ENCODE measurements at places on chromosomes 2 and 18.

- no peak for DNase-seq
These were observed 434.2 kb downstream of the LRRTM4 start for GRCh38 chr2:77087987-77088414.

DNA sequence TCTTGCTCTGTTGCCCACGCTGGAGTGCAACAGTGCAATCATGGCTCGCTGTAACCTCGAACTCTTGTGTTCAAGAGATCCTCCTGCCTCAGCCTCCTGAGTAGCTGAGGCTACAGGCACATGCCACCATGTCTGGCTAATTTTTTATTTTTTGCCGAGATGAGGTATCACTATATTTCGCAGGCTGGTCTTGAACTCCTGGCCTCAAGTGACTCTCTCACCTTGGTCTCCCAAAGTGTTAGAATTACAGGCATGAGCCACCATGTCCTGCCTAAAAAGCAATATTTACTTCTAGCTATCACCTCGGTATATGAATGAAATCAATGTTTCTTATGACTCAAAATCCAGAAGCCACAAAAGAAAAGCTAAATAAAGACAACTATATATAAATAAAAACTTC lies 2.2 kb downstream of the BUB1 start:
- no peak for DNase-seq

GRCh38 chr2:70891572-70892357 lies 43.9 kb upstream of the ATP6V1B1 start:
- DNase-seq, result no peak

DNA sequence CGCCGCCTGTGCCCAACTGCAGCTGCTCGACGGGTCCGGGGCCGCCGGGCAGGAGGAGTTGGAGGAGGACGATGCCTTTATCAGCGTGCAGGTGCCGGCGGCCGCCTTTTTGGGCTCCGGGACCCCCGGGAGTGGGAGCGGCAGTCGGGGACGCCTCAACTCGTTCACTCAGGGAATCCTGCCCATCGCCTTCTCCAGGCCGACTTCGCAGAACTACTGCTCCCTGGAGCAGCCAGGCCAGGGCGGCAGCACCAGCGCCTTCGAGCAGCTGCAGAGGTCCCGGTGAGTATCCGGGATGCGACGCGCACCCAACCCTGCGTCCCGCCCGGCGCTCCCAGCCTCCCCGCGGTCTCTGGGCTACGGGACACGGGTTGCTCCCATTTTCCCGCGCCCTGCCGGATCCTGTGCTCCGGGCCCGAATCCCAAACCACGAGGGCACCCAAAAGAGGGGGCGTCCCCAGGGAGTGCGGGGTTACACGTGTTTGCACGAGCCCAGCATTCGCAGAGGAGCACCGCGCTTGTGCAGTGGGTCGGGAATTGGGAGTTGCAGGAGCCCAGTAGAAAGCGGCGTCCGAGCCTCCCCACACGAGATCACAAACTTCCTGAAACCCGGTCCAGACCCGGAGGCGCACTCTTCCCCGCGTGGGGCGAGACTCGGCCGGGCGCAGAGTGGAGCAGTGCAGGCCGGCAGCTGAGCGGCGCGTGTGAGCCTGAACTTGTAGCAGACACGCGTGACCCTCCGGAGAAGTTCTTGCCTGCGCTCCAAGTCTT lies 1.2 kb downstream of the CABLES1 start:
- no peak for DNase-seq

- no peak for DNase-seq
These were observed 26.2 kb upstream of the CCNT2 start for GRCh38 chr2:134892282-134893035.

GRCh38 chr18:22900558-22901238 lies 32.4 kb upstream of the RBBP8 start:
- no peak for DNase-seq

- DNase-seq, result no peak
These were observed 160.5 kb downstream of the RIF1 start for GRCh38 chr2:151570191-151570590.

DNA sequence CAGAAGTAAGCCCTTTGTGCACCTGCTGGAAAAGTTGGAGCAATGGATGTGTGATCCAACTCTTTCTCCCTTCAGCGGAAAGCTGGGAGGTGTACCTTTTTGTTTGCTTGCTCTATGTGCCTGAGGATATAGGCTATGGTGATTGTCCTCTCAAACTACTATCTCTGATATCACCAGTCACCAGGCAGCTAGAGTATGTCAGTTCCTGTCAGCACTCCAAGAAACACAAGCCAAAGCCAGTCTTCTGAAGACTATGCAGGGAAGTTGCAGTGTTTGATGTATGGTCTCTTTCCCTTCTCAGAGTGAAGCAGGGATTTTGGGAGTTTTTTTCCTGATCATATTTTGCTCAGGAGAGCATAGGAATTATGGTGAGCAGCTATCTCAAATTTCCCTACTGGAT lies 146.4 kb downstream of the PTH2R start:
- DNase-seq, result no peak

GRCh38 chr2:161237392-161238264 lies 70.6 kb upstream of the PSMD14 start:
- no peak for DNase-seq

- DNase-seq, result no peak
These were observed 136.2 kb downstream of the MBP start for GRCh38 chr18:76996429-76996828.

- no peak for DNase-seq
These were observed 105.9 kb downstream of the DYSF start for GRCh38 chr2:71559080-71559827.

DNA sequence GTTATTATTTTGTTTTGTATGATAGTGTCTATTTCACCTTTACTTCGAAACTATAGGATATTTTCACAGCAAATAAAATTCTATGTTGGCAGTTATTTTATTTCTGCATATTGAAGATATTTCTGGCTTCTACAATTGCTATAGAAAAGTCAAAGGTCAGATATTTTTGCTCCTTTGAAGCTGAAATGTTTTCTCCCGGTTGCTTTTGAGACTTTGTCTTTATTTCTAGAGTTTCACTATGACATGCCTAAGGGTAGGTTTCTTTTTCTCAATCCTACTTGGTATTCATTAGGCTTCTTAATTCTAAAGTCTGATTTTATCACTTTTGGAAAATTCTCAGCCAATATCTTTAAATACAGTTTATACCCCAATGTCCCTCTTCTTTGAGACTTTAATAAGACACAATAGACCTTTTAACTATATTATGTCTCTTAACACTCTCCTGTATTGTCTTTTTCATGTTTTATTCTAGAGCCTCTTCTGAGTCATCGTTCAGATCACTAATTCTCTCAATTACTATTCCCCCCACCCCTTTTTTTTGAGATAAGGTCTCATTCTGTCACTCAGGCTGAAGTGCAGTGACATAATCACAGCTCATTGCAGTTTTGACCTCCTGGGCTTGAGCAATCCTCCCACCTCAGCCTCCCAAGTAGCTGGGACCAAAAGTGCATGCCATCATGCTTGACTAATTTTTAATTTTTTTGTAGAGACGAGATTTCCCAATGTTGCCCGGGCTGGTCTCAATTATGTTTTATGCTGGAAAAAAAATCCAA lies 50.5 kb downstream of the USP37 start:
- DNase-seq, result no peak

DNA sequence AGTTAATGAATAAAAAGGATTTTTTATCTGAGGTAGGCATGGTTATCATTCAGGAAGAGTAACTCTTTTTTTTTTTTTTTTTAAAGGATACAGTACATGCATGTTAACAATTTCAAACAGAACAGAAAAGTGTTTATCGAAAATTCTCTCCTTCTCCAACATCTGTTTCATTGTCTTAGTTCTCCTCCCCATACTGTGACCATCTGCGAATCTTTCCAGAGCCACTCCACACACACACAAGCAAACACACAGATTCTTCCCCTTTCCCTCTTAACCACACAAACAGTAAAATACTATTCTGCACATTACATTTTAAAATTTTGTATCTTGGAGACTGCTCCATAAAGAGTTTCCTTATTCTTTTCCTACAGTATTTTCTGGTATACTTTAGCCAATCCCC lies 38.0 kb downstream of the NPC1 start:
- DNase-seq, result no peak

- no peak for DNase-seq
These were observed 121.0 kb downstream of the SUCLG1 start for GRCh38 chr2:84338069-84338468.

DNA sequence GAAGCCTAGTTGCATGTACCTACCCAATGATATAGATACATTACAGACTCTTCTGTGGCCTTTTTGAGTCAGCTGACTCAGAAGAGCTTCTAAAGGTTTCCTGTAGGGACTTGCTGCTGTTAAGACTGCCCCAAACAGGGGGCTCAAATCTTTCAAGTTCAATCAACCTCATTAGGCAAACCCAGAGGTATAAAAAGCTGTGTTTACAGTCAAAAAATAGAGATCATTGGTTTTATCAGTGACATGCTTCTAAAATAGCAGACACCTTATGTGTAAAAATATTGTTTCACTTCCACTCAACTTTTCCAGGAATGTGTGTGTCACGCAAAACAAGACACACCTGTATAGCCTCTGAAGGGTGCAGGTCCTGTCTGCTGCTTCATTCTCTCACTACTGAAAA lies 624.3 kb upstream of the FANCL start:
- DNase-seq, result no peak

GRCh38 chr2:70978341-70979179 lies at the start of gene ANKRD53:
Gene ANKRD53, plus strand, starts transcription at chr2:70978630. Its CDS starts 16 bp downstream, at chr2:70978646.
- no peak for DNase-seq

DNA sequence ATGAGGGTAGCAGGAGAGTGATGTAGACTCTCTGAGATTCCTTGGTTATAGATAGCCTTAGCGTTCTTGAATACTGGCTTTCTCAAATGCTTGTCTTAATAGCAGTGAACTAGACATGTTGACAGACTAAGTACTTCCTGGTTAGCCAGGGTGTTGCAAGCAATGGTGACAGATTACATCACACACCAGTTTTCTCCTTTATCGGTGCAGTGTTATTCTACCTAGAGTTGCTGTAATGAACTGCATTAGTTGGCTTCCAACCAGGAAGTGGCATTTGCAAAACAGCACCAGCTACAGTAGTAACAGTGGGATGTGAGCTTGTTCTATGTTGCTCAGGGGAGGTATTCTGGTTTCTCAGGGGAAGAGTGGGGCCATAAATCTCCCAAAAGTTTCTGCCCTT lies 582.2 kb upstream of the DDX18 start:
- DNase-seq, result no peak

DNA sequence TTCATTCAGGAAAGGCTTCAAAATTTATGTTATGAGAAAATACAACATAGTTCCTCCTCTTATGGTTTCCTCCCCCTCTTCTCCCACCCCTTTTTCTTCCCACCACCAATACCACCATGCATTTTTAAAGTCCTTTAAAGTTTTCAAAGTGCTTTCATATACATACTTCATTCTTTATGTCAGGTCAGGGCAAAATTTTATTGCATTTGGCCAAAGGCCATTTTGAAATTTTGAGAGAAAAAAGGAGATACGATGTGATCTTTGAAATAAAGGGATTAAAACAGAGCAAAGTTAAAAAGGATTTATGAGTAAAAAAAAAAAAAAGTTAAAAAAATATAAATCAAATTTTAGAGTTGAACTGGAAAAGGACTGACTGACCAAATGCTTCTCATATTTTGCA lies 792.5 kb upstream of the FANCL start:
- DNase-seq, result no peak

DNA sequence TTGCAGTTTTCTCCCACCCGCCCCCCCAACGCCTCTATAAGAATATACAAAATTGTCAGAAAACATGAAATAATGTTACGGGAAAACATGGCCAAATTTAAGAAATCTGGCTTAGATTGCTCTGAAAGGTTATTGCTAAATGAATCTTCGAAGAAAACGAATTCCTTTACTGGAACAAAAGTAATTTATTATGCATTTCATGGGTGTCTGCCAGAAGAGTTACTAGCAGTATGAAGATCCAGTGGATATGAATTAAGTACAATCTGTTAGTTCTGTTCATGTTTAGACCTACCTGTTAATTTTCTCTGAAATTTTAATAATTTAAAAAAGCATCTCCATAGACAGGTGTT lies 21.9 kb downstream of the GATA6 start:
- DNase-seq, result no peak

- DNase-seq, result no peak
These were observed 40.7 kb downstream of the PARD3B start for GRCh38 chr2:204585930-204586329.

- DNase-seq, result no peak
These were observed 72.7 kb upstream of the SPOPL start for GRCh38 chr2:138428710-138429440.

DNA sequence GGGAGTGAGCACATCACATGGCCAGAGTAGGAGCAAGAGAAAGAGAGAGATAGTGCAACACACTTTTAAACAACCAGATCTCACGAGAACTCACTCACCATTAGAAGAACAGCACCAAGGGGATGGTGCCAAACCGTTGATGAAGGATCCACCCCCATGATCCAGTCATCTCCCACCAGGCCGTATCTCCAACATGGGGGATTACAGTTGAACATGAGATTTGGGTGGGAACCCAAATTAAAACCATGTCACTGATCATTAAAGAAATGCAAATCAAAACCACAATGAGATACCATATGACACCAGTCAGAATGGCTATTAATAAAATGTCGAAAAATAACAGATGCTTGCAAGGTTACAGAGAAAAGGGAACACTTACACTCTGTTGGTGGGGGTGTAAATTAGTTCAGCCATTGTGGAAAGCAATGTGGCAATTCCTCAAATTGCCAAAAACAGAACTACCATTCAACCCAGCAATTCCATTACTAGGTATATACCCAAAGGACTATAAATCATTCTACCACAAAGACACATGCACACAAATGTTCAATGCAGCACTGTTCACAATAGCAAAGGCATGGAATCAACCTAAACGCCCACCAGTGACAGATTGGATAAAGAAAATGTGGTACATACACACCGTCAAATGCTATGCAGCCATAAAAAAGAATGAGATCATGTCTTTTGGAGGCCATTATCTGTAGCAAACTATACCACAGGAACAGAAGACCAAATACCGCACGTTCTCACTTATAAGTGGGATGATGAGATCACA lies 137.1 kb downstream of the COL6A3 start:
- DNase-seq, result no peak

DNA sequence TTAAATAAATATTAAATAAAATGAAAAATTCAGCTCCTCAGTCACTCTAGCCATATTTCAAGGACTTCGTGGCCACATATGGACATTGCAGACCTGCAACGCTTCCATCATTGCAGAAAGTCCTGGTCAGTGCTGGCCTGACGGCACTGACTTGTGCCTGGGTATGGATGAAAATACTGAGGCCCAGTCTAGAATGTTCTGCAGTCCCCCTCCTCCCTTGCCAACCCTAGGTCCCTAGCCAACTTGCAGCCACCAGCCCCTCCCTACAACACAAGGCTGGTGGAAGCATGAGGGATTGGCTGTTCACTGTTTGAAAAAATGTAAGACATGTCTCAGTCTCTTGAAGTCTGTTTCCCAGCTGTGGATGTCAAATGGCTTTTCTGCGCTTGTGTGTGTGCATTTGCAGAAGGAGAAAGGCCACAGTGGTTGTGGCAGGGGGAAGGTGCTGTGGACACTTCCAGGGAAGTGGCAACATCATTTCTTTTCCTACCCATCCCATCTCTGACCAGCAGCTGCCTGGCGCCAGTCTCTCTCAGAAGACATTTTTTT lies 9.9 kb downstream of the IGFBP5 start:
- no peak for DNase-seq

Data from activated CD4-positive, CD25-positive, alpha-beta regulatory T cell (primary cell).